ENCODE measurements at places on chromosomes 2 and 18.
A peak's percentile ranks its signal among the peaks of the same experiment; 100 is the strongest.

- peak; percentile 76 for DNase-seq
Observed at GRCh38 chr2:205731583-205731981, 49.3 kb downstream of the NRP2 start.

DNA sequence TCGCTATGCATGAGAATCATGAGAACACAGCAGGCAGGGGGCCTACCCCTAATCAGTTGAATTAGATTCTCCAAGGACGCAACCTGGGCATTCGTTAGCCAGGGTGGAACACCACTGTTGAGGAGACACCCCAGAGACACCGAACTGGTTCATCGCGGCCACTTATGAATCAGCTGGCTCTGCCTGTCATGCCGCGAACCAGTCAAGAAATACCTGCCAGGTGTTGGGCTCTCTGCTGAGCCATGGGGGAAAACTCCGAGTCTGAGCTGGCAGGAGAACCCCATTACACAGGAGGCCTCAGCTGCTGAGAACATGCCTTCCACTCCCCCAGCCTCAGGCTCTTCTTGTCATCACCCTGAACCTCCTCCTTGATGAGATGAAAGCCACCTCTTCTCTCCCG, 184.3 kb downstream of the SMAD7 start:
- DNase-seq: no peak

GRCh38 chr2:17036361-17036760, 370.7 kb upstream of the CYRIA start:
- no peak for DNase-seq

DNA sequence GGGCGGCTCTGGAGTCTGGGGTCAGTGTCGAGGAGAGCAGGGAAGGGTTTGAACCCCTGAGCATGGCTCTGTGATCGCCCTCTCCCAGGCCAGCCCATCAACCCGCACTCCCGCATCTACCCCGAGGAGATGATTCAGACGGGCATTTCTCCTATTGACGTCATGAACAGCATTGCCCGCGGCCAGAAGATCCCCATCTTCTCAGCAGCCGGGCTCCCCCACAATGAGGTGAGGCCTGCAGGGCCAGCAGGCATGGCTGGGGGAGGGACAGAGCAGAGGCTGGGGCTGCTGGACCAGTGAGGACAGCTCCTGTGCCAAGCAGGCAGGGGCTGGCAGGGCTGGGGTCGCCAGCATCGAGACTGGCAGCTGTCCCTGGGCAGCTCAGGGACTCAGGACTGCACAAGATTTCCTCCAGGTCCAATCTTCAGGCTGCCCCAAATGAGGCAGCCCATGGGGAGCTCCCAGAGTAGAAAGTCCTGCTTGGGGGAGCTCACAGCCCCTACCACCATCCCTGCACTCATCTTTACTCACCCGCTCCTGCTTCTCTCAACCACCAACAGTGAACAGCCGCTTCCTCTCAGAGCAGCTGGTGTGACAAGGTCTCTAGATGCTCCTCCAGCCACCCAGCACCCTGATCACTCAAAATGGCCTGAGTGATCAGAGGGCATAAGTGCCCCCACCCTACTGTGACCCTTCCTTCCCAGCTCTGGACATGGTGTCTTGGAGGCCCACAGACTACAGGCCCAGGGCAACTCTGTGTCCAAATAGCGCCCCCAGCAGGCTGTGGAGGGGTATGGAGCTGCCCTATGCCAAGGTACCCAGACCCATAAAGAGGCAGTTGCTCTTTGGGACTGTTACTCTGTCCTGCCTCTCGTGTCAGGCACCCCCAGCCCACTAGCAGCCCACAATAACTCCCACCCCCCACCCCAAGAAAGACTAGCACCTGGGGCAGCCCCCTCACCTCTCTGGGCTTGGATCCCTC, 18.3 kb upstream of the ANKRD53 start:
- no peak for DNase-seq

DNA sequence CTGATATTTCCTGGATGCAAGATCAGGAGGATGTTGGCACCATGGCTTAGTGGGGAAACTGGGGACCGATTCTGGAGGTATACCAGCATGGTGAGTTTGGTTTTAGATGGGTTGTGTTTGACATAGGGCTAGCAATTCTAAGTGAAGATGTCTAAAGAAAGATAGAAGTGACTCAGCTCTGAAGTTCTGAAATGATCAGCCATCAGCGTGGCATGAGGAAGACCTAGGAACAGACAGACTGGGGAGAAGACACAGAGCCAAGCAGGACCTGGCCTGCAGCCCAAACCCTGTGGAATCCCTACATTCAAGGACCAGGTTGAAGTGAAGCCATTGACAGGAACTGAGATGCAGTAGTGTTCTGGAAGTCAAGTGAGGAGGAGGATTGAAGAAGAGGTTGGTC, 39.8 kb downstream of the HRH4 start:
- no peak for DNase-seq

DNA sequence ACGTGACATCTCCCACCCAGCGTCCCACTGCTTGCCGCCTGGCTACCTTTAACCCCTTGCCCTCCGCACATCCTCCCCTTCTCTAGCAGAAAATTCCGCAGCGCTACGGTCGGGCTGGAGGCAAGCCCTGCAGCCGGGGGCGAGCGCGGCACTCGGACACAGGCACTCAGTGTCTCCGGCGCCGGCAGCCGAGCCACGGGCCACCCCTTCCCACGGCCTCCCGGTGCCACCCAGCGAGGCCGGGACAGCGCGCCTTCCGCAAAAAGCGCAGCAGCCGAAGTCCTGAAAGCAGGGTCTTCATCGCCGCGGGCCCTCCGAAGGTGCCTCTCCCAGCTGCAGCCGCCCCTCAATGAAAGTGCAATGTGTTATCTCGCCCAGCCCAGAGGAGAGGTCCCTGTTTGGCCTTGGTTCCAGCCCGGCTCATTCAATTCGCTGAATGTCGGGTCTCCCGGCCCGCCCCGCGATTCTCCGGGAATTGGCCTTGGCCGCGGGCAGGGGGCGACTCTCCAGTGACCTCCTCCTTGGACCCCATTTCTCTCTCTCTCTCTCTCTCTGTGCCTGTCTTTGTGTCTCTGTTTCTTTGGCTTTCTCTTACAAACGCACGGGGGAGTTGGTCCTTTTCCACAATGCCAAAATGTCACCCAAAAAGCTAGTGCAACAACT, 1.1 kb downstream of the DLGAP1 start:
- DNase-seq: no peak

DNA sequence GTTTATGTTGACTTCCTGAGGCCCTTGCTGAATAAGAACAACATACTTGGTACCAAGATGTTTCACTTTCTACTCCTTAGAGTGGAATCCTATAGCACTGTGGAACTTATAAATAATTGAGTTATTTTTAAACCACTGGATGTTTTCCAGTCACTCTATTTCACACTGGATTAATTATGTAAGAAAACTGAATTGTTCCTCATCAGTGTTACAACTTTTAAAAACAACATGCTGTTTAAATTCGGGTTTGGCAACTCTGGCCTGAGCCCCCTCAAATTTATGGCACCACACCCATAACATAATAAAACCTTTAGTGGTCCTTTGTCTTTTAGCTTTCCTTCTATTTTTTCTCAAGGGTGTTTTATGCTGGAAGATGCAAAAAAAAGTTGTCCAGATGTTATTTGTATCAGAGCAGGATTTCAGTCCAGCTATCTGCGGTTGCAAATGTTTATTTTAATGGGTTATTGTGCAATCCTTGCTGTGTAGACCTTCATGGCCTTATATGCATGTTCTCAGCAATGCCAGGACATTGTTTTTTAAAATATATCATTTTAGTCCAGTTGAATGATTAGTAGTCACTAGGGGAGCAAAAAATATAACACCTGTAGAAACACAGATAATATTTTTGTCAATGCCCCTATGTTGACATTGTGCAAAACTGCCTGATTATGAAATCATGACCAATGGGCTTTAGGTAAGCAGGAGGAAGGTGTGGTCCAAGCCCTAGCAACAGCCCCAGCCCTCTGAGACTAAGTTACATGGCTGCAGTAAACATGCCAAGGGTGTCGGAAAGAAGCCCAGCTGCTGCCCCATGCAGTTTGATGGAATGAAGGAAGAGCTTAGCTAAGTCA, 638.0 kb upstream of the ZEB2 start:
- DNase-seq: peak; percentile 74

DNA sequence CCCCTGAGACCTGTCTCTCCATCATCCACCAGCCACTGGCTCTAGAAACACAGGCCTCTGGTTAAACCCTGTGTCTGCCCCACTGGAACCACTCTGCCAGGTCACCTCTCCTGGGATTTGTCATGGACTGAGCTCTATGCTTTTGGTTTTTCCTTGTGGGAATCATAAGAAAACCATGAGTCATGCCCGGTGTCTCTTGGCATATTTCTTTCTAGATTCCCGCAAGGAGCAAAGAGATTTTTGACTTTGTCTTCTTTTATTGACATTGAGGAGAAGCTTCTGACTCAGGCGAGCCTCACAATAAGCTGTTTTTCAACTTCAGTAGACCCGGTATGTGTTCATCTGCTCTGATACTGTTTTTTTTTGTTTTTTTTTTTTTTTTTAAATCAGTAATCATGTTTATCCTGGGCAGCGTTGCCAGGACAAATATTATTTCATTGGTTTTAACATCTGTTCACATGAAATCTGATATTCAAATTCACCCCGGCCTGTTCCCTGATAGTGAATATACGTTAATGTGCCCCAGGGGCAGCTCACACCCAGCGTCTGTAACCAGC, 207.1 kb downstream of the ACKR3 start:
- peak; percentile 48 for DNase-seq

GRCh38 chr2:207772844-207773205, 3.1 kb upstream of the FZD5 start:
- no peak for DNase-seq

DNA sequence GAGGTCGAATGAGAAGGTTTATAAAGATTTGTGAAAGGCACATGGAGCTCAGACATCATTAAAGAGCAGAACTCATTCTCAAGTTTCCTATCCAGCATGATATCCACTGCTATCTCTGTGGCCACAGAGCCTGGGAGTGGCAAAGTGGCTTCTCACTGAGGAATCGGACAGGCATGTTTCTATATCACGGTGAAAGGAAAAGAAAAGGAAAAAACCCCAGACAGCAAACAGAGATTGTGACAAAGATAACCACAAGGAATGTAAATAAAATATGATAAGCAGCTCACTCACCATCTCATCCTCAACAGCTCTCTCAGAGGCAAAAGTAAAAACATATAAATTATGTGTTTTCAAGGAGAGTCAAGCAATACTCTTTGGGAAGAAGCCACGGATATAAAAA, 2.5 kb downstream of the PID1 start:
- no peak for DNase-seq

DNA sequence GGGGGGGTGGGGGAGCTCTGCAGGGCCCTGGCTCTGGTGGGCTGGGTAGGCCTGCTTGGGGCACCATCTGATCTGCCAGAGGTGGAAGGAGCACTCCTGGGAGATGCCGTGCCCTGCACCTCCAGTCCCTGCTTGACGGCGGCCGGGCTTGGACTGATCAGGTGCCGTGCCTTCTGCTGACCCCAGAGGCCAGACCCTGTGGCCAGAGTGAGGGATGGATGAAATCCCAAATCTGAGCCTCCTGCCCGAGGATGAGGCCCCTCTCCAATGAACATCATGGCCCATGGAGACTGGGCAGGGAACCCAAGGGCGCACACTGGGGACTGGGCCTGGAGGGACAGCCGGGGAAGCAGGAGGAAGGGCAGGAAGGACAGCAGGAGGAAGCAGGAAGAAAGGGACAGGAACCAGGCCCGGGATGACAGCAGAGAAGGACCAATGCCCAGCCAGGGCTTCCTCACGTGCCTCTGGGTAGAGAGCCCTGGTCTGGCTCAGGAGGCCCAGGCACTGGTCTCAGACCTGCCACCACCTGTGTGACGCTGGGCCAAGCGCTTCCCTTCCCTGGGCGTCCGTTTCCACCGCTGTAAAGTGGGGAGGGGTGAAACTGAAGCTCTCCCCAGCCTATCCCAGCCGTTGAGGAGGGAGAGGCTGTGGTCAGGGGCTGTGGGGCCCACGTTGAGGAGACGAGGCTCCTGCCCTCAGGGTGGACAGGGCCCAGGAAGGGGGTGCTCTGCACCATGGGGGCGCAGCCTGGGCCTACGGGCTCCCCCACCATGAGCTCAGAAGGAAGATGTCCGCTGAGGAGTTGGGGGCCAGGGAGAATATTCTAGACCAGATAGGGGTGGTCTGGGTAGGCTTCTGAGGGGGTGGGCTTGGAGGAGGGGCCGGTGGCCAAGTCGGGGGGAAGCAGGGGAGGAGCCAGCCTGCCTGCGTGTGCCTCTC, 1.0 kb upstream of the GPR35 start:
- no peak for DNase-seq

- no peak for DNase-seq
Observed at GRCh38 chr2:44170311-44170717, 1.6 kb downstream of the PPM1B start.

DNA sequence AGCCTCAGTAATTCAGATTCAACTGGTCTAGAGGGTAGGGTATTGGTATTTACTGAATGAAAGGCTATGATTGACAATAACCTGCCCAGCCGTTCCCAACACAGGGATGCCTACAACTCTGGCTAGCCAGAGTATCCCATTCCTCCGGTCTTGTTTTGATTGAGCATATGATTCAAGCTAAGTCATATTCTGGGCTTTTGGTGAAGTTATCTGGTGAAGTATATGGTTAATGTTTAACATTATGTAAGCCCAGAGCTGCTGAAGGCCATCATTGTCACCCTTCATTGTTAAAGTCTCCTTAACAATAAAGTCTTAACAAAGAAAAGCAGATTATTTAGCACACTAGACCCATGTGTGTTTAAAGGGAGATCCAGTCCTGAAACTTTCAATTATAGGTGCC, 152.6 kb downstream of the EXOC6B start:
- DNase-seq: no peak

DNA sequence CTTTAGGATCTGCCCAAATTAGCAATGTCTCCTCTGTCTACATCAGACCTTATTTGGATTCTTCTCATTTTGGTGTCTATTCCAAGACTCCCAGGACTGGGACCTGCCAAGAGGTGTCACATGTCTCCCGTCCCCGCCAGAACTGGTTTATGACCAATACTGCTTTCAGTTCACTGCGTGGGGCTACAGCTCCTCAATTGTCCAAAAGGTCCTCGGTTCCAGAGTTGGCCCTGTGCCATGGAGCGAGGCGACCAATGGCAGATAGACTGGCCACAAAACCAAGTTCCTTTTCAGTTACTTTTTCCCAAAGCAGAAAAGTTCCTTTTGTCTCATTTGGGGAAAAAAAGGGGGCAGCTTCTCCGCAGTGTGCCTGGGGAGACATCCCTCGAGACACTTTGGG, 144.1 kb upstream of the ZNF236 start:
- DNase-seq: no peak

DNA sequence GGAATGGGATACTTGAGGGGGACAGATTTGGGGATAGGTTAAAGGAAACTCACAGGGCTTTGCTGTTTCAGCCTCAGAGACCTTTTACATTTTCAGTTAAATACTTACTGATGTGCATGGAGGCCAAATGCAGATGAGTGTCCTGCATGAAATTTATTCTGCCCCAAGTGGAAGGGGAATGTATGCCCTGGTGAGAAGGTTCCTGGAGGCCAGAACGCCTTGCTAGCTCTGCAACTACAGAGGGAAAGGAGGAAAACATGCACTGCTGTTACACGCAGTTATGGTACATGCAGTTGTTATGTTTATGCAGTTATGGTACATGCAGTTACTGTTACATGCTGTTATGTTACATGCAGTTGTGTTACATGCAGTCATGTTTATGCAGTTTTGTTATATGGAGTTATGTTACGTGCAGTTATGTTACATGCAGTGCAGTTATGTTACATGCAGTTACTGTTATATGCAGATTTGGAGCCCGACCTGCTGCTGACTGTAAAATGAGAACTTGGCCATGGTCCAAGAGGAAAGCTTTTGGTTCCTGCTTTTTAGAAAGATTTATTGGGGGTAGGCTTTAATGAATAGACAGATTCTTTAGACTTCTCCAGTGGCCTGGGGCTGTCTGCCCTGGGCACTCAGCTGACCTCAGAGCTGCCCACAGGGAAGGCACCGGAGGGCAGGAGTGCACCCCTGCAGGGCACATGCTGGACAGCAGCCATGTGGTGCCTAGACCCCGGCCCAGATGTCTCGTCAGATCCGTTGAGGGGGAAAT, 84.1 kb downstream of the LDLRAD4 start:
- no peak for DNase-seq

All from GM04504 (cell line).